ENCODE measurements at places on chromosomes 4 and X.

- DNase-seq = no peak
These were observed 29.0 kb downstream of the LRBA start for GRCh38 chr4:150986085-150986484.

DNA sequence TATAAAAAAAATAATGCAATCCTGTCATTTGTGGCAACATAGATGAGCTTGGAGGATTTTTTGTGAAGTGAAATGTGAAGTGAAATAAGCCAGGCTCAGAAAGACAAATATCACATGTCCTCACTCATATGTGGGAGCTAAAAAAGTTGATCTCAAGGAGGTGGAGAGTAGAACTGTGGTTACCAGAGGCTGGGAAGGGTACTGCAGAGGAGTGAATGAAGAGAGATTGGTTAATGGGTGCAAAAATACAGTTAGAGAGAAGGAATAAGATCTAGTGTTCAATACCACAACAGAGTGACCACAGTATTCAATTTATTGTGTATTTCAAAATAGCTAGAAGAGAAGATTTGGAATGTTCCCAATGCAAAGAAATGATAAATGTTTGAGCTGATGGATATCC, 13.4 kb upstream of the ZCCHC18 start:
- DNase-seq = no peak

GRCh38 chrX:68462653-68463052, 29.4 kb upstream of the OPHN1 start:
- DNase-seq = no peak

DNA sequence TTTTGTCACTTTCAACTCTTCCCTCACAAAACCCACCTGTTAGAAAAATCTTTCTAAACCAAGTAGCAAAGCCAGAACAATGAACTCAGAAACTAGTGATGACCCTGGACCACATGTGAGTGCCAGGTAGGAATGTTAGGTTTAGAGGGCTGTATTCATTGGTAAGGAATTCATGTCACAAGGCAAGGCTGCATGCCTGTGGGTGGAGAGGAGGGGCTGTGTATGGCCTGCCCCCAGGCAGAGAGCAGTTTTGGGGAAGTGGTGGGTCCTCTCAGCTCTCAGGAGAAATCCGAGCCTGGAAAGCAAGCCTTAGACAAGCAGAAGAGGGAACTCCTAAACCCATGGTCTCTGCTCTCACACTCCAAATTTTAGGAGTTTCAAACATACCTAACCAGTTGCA, 2.4 kb downstream of the RNF175 start:
- DNase-seq = no peak

DNA sequence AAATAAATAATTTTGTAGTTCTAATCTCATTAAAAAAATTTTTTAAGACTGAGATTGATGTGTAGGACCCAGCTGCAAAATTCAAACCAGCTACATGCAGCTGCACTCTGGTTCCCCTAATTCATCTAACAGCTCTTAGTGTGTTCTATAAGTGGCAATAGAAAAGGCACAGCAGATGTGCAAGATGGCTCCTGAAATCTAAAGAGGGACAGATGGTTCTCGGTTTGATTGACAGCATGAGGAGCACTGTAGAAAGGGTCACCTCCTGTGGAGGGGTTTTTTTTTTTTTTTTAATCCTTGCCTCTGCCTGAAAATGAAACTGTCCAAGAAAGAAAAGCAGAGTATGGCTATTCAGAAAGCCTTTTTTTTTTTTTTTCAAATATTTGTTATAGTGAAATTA, 16.9 kb upstream of the OCIAD1 start:
- DNase-seq = no peak

DNA sequence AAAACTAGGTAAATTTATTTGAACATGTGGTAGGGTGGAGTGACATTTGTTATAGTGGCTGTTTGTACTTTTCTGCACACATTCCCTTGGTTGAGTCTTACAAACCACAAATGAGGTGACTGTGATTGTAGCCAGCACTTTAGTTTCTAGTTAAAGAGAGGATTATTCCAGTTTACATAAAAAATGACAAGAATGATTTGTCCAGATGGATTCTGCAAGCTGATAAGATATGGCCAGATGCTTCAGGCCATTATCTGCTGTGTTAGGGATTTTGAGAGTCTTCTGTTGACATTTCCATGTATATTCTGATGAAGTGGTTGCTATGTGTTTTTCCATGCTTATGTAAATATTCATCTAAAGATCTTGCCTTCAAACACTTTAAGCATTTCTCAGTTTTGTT, 31.0 kb upstream of the PDE5A start:
- DNase-seq = peak; percentile 64

- DNase-seq = no peak
These were observed 75.3 kb downstream of the METTL14 start for GRCh38 chr4:118760493-118760892.

GRCh38 chrX:110359273-110359672, 625 bp downstream of the RTL9 start:
- DNase-seq = no peak

- no peak for DNase-seq
These were observed 39.3 kb upstream of the WNK3 start for GRCh38 chrX:54397113-54397512.

DNA sequence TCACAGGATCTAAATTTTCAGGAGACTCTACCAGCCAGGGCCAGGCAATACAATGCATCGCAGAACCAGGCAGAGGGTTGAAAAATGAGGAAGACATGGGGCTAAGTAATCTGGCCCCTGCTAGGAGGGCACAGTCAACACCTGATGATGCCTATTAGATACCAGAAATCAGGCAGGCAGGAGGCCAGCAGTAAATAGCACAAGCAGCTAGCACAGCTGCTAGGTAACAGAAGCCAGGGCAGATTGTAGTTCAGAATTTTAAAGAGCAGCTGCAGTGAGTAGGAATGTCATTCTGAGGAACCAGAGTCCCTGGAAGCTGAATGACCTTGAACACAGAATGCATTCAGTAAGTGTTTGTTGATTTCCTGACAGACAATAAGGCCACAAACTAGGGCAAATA, 38.8 kb upstream of the TRPC5OS start:
- DNase-seq = no peak

DNA sequence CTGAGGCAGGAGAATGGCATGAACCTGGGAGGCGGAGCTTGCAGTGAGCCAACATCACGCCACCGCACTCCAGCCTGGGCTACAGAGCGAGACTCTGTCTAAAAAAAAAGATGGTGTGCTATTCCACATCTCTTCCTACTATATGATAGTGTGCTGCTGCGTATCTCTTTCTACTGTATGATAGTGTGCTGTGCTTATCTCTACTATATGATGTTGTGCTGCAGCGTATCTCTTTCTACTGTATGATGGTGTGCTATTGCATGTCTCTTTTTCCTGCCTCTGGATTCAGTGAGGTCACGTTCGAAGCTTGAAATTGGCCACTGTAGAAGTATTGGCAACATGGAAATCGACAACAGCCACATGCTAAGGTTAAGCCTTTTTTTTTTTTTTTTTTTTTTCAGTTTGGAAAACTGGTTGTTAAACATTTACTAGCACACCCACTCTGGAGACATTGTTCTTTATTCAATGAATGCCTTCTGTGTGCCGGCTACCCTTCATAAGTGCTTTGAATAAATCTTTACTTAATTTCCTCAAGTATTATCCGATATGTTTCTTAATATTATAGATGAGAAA, 31.0 kb downstream of the ARFIP1 start:
- no peak for DNase-seq

DNA sequence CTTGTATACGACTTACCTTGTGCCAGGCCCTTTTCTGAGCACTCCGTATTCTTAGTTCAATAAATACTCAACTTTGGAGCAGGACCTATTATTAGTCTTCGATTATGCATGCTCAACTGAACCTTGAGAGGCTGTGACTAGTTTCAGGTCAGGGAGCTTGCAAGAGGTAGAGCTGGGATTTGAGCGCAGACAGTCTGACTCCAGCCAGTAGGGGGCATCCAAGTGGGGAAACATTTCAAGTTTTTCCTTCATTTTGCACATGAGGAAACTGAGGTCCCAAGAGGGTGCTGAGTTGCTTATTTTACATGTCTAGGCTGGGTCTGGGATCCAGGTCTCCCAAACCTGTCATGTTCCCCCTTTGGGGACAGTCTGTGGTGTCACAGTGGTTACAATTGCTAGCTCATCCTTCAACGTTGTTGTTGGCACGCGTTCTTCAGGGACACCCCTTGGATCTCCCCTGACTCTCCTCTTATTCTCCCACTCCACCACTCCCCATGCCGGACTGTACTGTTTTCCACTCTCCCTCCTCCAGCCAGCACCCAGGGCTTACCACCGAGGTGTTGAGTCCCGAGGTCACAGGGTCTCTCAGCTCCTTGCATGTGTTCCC, 6.7 kb upstream of the PRICKLE3 start:
- no peak for DNase-seq

DNA sequence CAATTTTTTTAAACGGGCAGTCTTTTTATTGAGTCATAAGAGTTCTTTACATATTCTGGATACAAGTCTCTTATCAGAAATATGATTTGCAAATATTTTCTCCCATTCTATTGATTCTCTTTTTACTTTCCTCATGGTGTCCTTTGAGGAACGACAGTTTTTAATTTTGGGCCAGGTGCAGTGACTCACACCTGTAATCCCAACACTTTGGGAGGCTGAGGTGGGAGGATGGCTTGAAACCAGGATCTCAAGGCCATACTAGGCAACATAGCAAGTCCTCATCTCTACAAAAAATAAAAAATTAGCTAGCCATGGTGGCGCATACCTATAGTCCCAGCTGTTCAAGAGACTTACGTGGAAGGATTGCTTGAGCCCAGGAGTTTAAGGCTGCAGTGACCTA, 66.1 kb upstream of the RGN start:
- DNase-seq = no peak

- DNase-seq = no peak
These were observed 110.8 kb upstream of the PACRGL start for GRCh38 chr4:20589436-20589835.

DNA sequence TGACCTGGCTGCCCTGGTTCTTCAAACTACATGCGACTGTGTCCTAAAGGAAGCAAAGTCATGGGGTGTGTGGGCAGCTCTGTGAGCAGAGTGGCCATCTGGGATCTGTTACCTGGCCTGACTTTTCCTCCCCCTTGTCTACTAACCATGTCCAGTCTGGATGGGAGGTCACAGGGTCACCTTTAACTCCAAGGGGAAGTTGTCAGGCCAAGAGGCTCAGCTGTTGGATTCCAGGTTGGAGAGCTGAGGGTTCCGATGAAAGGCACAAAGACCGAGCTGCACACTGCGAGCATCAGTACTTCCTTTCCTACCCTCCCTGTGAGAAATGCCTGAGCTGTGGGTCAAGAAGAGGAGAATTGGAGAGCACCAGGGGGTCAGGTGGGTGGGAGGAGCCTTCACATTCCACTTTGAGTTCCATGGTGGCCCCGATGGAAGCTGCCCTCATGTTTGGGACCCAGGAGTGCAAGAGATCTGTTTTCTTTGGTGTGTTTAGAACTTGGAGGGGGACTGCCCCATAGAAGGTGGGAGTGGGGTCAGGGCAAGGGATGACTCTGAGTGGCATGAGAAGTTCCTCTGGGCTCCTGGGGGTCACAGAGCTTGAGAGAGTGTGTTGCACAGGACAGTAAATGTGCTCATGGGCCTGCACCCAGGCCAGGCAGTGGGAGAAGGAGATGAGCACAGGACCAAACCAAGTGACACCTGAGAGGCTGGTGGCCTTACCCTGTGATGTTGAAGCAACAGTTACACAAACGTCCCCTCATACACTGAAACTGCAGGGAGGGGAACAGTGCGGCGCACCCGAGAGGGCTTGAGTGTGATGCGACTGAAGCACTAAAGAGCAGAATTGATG, 36.2 kb downstream of the RGS12 start:
- DNase-seq = no peak

DNA sequence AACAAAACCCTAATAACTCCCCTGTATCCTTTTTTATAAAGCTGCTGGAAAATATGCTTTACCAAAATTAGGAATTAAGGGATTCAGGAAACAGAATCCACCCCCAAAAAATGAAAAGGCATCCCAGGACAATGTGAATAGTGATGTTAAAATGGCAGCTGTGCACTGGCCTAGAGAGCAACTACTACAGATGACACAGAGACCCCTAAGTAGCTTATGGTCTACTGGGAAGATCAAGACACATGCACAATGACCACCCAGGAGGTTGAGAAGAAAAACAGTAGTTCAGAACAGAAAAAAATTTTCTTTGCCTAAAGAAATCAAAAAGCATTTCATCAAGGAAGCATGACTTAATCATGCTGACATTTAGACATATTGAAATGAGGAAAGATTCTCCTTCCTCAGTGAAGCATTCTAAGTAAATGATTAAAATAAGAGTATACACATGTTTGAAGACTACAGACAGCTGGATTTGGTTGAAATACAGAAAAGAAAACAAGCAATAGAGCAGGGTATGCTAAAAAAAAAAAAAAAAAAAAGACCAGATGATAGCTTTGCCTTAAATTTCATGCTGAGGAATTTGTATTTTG, 117.3 kb downstream of the WDFY3 start:
- no peak for DNase-seq

GRCh38 chr4:85688055-85688740, 213.2 kb downstream of the ARHGAP24 start:
- no peak for DNase-seq

GRCh38 chr4:95549246-95550114, 707 bp upstream of the UNC5C start:
- no peak for DNase-seq

GRCh38 chr4:113445286-113445685, 316.3 kb downstream of the CAMK2D start:
- DNase-seq = peak; percentile 85

DNA sequence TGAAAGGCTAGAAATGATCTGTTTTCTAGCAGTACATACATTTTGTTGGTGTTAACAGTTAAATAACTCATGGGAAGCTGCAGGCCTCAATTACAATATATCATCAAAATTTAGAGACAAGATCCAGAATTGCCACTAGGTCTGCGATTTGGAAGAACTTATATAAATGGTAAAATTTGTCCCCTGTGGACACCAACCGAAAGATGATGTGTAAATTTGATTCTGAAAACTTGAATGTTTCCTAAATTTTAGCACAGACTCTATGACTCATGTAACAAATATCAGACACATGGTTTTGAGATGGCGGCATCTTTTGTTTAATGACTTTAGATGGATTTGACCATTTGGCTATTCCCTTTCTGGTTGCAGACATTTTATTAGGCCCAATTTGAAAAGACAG, 6.0 kb upstream of the HPGDS start:
- no peak for DNase-seq

DNA sequence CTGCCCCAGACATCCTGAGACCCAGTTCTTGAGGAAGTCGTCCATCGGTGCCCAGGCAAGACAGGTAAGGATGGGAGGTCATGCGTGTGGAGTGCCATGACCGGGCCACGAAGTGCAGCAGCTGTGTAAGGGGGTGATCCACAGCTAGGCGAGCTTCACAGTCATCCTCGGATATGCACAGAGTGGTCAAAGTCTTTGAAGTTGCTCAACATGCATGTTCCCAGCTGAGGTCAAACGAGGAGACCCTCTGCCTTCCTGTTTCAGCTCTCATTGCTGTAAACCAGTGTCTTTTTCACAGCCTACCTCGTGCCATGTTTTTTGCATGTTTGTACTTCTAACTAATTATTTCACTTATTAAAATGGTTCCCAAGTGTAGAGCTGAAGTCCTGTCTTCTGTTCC, 109.9 kb upstream of the TBL1X start:
- no peak for DNase-seq

GRCh38 chrX:38847206-38847902, 46.1 kb downstream of the MID1IP1 start:
- DNase-seq = no peak

GRCh38 chr4:143728166-143728565, 27.7 kb upstream of the FREM3 start:
- peak; percentile 69 for DNase-seq

Measured in BJ (cell line).